Islet precursor cell (in vitro differentiated cells): ENCODE measurements at places on chromosomes 5 and 9.

- no peak for DNase-seq
Observed at GRCh38 chr9:126166291-126166690, 160.3 kb upstream of the MVB12B start.

DNA sequence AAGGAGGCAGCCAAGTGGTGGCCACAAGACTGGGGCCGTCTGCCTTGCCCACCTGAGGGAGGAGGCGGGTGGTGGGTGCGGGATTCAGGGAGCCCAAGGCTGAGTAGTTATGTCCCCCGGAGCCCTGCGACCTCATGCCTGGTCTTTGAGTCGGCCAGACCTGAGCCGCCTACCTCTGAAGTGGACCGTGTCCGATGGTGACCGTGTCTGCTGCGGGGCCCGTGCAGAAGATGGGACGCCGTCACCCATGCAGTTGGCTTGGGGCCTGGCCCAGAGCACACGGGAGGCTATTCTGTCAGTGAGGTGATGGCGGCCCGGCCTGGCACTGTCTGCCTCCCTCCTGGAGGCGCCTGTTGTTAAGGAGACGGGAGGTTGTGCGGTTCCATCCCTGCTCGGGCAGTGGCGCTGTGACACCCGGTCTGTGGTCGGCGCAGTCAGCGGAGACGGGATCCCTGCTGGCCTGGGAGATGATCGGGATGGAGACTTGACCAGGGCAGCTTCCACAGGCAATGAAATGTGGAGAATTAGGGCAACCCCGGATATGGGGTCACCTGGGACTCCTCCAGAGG lies 62.5 kb upstream of the FCN2 start:
- DNase-seq = no peak

- peak; percentile 91 for DNase-seq
Observed at GRCh38 chr5:148776780-148777179, 49.6 kb upstream of the ADRB2 start.

DNA sequence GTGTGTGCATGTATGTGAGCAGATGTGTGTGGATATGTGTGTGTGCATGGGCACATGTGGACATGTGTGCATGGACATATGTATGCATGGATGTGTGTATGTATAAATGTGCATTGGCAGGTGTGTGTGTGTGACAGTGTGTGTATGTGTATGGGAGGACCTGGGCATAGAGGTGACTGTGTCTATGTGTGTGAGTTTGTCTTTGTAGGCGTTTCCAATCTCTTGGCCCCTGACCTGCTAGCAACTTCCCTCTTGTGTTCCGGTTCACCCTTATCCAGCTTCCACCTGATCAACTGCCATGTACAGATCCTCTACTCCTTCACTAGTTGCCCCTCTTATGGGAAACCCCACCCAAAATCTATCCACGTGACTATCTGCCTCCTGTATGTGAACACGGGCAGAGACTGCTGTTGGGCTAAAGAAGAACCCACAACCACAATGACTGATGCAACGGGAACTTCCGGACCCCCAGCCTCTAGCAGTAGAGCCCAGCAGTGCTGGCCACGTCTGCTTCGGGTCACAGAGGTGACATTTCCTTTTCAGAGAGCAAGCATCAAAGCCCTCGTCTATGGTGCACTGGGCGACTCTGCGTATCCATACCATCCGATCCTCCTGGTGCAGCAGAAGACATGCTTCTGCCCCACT lies 24.9 kb upstream of the GADD45G start:
- no peak for DNase-seq

GRCh38 chr9:136024696-136025316 lies 63.6 kb upstream of the UBAC1 start:
- no peak for DNase-seq

DNA sequence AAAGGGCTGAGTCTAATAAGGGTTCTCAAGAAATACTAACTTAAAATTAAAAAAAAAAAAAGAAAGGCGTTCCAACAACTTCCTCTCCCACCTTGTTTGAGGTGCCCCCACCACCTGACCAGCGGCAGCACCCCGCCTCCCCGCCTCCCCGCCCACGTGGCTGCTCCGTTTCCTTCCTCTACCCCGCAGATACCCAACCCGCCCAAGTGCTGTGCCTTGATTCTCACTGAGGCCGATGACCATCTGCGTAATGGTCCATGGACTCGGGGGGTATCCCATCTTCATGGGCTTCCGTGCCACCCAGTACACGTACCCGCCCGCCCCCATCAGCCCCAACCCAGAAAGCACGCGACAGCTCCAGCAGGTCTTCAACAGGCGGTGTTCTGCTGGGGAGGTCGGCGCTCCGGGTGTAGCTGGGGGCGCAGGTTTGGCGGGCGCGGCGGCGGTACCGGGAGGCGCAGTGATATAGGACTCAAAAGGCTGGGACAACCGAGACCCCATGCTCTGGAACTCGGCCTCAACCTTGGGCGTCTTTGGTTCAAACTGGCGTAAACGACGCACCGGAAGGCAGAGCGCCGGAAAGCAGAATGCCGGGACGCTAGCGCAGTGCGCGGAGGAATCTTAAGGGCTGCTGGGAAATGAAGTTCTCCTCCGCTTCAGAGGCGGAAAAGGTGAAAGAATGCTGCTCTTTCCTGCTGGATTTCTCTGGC lies at the start of gene DMAC1:
Gene DMAC1 (minus strand): TSS at position 545 of the 710 bp plus-strand sequence. CDS start 44 bp downstream, at position 501.
- DNase-seq = peak; percentile 90

GRCh38 chr9:81562231-81563019 lies 126.9 kb downstream of the TLE1 start:
- peak; percentile 75 for DNase-seq

- DNase-seq = no peak
Observed at GRCh38 chr5:66892716-66893115, 296.5 kb downstream of the MAST4 start.

DNA sequence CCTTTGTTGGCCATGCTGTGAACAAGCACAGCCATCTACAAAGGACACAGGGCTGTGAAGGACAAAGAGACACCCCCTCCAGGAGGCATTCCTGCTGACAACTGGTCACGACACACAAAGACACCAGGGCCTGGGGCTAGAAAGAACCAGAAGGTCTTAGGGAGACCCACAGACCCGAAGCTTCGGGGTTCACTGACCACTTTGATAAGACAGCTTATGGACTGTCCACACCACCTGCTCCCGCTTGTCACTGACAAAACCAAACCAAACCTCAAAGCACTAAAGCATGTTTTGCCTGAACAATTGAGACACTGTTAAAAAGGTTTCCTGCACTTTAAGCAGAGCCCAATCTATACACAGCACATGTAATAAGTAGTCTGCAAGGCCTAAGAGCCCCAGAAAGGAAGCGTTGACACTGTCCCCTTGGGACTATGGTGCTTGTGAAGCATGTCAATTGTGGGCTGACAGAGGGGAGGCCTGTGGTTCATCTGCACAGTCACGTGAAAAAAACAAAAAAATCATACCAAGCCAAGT lies 185.0 kb downstream of the GAPVD1 start:
- no peak for DNase-seq

DNA sequence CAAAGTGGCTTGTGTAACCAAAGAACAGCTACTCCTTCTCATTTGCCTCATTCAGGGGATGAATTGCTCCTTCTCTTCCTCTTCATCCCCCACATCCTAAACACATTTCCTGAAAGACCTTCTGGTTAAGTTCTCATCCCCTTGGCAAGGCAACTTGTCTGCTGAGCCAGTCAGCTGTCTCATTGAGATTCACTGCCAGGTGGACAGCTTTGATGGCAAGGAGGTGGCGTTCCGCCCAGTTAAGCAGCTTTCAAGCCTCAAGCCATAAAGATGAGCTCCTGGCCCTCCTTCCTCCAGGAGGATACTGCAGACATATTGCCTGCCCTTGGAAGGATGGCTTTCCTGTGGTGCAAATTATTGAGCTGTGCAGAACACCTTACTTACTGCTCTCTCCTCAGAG lies 448.6 kb upstream of the MPDZ start:
- no peak for DNase-seq

DNA sequence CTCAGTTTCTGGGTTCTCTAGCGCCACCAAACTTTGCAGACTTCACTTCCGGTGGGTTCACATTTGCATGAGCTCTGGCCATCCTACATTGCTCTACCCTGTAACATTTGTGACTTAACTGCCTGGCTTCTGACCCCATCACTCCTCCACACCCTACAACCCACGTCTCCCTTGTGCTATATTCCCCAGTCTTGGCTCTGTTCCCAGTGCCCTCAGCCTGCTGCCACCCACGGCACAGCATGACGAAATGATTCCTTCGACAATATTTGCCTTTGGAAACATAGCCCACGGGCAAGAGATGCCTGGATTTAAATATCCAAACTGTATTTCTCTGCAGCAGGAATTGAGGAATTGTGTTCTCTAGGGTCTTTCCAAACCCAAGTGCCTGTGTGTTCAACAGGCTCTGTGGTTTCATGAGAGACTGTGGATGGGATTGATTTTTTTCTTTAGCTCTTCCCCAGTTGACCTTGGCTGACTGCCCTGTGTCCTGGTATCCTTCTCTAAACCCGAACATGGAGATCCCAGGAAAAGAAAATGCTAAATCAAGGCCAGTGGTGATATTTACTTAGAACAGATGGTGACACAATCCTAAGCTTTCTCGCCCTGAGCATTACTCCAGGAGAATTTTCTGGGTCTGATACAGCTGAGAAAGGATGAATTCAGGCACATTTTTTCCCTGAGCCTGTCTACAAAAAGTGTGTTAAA lies 44.4 kb upstream of the GRIA1 start:
- DNase-seq = no peak

DNA sequence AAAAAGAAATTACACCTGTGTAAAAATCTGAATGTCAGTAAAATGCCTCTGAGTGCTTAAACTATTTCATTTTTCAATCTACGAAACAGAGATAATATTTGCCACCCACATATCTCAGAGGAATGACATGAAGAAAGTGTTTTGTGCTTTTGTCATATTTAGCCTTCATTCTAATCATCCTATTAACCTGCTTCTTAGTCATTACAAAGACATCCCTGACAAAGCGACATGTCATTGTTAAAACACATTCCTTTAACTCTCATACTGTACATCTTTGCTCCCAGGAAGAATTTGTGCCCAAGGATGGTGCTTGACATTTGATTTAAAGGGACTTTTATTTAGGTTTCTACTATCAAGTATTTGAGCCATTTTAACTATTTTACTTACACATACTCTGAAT lies 275.9 kb downstream of the DMRTA1 start:
- DNase-seq = no peak

DNA sequence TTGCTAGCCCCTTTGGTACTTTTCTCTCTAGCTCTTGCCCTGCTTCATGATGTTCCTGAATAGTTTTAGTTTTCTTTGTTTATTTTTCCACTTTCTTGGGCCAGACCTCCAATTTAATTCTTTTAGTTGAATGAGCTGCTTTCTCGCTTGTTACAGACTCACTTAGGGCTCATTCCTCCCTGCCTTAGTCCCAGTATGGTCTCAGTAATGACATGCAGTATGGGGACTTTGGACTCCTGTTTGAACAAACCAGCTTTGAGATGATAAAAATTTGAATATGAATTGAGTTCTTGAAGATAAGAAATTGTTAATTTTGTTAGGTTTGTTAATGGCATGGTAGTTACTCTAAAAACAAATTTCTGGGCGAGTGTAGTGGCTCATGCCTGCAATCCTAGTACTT lies 284.8 kb upstream of the DMRT1 start:
- DNase-seq = no peak

DNA sequence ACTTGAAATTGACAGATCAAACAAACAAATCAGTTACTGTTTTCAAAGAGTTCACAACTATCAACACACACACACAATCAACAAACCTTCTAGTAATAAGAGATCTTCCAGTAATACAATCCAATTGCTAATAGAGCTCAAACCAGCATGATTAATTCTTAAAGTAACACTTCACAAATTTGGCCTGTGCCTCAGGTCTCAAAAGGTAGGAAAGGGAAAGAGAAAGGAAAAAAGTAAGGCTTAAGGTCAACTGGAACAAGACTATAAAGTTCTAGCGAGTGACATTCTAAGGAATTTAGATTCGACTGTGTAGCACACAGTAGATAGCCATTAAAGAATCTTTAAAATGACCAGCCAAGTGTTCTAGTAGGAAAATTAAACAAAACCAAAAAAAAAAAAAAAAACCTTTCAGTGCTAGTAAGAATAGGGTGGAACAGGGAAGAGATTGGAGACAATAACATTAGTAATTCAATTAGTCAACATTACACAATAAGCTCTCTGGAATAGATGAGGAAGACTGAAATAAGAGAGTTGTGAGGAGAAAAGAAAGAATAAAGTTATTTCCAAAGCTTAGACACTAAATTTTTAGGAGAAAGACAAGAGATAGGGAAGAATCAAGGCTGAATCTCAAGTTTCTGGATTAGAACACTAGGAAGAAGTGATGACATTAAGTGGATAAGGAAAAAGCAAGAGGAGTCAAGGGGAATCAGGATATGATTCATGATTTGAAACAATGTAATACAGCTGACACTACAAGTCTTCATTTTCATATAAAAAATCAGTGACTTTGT lies 86.1 kb downstream of the FBXL17 start:
- no peak for DNase-seq

- DNase-seq = no peak
Observed at GRCh38 chr5:71894091-71894490, 175.0 kb downstream of the CARTPT start.

DNA sequence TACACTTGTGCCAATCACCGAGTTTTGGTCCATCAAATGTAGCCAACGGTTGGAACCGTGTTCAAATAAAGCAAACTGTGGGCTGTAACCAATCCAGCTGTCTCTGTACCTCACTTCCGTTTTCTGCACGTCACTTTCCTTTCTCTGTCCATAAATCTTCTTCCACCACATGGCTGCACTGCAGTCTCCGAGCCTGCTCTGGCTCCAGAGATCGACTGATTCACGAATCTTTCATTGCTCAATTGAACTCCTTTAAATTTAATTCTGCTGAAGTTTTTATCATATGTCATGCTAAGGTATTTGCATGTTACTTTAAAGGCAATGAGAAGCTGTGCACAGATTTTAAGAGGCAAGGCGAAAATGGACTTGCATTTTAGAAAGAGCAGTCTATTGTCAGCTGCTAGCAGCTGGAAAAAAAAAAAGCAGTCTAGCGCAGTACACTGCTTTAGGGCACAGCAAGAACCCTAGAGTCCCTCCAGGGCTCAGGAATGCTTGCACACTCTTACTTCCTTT lies 13.2 kb downstream of the TTC39B start:
- no peak for DNase-seq

DNA sequence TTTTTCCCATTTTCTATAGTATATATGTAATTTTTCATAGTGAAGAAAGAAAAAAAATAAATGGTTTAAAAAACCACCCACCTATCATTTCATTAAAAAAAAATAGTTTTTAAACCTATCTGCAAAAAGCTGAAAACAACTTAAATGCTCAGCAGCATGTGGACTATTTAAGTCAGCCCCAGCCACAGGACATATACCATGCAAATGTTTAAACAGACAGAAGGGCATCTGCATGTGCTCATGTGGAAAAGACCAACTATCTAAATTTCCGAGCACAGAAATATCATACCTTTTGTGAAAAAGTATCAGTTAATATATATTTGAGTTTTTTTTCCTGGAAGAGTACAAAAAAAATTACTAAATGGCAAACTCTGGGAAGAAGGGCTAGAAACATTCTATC lies 143.4 kb downstream of the EPB41L4A start:
- DNase-seq = no peak
